ENCODE measurements at places on chromosomes 12 and 14. TPM values are rescaled to one million over a fixed set of nuclear protein-coding genes. Genes with fewer than 3 reads are reported as not detected.
A peak's percentile ranks its signal among the peaks of the same experiment; 100 is the strongest.

KLRC2 gene
- not detected for total RNA-seq

- DNase-seq, result no peak
These were observed 111.1 kb downstream of the KITLG start for GRCh38 chr12:88469154-88469553.

TAS2R10 gene
- not detected for total RNA-seq

DNA sequence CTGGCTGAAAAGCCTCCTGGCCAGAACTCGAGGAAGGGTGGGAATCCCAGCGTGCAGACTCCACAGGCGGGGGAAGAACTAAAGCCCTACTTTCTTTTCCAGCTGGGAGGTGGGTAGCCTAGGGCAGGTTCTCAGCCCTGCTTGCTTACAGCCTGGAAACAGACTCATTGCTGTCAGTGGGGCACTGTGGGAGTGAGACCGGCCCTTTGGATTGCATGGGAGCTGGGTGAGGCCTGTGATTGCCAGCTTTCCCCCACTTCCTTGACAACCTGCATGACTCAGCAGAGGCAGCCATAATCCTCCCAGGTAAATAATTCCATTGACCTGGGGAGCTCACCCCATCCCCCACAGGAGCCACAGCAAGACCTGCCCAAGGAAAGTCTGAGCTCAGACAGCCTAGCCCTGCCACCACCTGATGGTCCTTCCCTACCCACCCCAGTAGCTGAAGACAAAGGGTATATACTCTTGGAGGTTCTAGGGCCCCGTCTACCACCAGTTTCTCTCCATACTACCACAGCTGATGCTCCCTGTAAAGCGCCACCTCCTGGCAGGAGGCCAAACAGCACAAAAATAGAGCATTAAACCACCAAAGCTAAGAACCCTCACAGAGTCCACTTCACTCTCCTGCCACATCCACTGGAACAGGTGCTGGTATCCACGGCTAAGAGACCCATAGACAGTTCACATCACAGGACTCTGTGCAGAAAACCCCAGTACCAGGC, 294.1 kb downstream of the SEC23A start:
- no peak for DNase-seq

C3AR1 gene
- 2.7 TPM for total RNA-seq

GRCh38 chr12:100795174-100795799, 711 bp downstream of the ANO4 start:
- DNase-seq, result no peak

ADAM20 gene
- 0.72 TPM for total RNA-seq

DNA sequence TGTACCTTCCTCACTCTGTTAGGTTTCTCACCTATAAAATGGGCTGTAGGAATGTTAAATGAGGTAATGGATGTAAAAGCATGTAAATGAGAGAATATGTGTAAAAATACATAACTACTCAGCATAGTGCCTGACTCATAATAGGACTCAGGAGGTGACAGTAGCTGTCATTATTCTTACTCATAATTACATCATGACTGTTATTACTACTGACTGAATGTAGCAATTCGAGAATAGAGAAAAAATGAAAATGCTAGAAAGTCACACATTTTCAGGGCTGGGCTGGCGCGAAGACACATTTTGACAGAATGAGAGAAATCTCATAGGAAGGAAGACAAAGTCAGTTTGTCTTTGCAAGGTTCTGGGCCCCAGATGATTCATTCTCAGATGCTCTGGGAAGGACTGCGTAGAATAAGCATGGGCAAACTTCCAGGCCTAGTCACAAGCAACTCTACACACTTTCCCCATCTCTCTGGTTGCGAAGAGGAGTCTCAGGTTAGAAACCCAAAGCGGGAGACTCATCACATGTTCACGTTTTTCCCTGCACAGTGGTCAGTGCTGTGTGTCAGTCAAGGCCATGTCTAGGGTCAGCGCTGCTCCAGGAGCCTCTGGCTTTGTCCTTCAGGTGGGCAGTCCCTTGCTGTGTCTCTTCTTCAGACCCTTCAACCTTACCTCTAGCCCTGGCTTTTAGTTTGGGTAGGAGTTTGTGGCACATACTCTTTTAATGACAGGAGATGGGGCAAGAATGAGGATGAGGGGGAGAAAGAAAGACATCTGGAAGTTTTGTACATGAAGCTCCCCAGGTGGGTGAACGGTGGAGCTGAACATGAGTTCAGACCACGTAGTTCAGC, 8.4 kb downstream of the GPRC5A start:
- DNase-seq, result no peak

DCN gene
- not detected for total RNA-seq

- DNase-seq, result peak; percentile 52
These were observed 274.6 kb downstream of the BTG1 start for GRCh38 chr12:91870872-91871707.

- DNase-seq, result no peak
These were observed 51.8 kb downstream of the PRIMA1 start for GRCh38 chr14:93736378-93737014.

BAG5 gene
- total RNA-seq, result 31.8 TPM

- DNase-seq, result no peak
These were observed 128.0 kb downstream of the CCDC91 start for GRCh38 chr12:28318273-28318672.

RAD51AP1 gene
- total RNA-seq, result 1.9 TPM

DNA sequence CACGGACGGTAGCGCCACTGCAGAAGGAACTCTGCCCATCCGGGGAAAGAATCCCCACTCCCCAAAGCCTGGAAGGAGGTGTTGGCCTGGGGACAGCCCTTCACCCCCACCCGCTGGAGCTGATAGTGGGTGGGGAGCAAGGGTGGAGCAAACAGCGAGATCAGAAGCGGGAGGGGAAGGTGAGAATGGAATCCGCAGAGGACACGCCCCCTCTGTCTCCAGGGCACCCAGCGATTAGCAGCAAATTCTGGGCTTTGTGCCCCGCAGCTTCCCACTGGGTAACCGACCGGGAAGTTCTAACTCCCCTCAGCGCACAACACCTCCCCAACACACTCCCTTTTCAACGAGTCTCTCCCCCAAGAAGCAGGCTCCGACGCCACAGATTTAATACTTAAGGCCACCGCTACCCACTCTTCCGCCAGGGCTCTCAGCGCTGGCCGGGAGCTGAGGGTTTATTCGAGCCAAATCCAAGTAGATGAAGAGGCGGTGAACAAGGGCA, 1.4 kb downstream of the SLC25A29 start:
- DNase-seq, result peak; percentile 34

SLC5A8 gene
- total RNA-seq, result not detected

DNA sequence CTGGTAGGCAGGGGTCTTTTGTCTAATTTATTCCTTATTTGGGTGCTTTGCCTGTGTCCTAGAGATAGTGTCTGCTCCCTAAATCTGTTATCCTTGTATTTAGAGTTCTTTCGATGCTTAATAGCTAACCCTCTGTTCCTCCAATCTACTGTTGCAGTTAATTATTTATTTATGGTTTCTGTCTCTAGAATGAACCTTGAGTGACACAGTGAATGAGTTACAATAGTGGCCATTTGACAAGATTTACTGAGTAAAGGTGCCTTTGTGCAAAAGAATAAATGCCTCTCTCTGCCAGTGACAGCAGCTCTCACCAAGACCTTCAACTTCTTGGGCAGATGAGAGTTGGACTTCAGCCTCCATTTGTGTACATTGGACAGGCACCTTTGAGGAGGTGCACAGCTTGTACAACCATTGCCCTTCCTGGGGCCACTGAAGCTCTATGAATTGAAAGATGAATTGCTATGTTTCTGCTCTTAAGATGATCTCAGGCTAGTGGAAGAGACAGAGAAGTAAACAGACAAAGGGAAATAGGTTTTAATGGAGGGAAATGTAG, 165.9 kb downstream of the DERA start:
- no peak for DNase-seq

TMPRSS12 gene
- total RNA-seq, result not detected

DNA sequence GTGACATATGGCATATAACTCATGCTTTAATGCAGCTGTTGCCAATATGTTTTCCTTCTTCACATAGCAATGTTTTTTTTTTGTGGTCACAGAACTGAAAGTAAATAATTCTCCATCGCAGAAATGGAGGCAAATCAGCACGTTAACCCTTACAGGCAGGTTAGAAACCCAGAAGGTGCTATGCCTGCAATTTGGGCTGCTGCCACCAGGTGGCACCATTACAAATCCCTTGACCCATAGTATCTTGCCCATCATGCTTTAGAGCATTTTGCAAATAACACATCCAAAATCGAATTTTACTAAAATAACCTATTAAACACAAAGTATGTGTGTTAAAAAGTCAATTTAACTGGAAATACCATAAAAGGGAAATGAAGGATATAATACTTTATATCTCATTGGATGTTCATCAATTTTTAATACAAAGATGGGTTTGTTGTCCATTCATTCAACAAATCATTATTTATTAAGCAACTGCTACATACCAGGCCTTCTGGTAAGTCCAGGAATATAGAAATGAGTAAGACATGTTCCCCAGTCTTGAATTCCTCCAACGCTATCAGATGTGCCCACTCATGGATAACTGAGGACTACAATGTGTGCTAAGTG, 340.1 kb downstream of the GLT1D1 start:
- DNase-seq, result no peak

- DNase-seq, result no peak
These were observed 87.9 kb upstream of the AVPR1A start for GRCh38 chr12:63238892-63239291.

DNA sequence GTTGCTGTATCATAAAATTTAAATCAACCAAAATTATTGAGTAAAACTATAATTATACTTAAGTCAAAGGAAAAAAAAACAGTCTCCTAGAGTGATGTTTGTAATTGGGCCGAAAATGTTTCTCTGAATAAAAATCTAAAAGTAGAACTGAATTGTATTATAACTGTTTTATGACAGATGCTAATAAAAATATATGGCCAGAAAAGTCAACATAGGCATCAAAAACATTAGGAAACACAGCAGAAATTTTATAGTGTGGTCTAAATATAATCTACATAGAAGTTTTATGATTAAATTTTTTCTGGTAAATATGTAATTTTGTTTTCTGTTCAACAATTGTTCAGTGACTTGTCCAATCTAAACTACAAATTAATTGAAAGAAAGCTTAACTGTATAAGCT, 277.8 kb downstream of the ALX1 start:
- DNase-seq, result no peak

DNA sequence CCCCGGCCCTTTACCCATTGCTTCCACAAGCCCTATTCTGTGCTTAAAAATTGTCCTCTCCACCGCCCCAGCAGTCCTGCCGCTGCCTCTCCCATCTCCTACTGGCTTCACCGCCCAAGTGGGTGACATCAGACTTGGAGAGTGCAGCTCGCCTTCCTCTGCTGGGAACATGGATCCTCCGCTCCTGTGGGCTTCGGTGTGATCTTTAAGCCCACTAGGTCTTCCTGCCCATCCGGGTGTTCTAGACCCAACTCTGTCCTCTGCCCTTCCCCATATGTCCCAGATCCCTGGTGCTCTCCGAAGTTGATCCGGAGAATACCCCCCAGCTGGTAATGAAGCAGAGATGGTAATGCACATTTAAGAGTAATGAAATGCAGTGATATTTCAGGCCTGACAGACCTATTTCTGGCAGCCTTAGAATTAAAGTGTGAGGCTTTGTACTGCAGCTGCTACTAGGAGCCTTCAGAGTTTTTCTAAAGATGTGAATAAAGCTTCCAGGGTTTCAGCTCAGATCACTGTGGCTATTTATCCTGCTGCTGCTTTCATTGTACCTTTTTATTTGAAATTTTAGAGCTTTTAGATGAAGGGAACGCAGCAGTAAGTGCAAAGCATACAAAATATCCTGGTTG, 22.9 kb upstream of the CTDSP2 start:
- no peak for DNase-seq

DNA sequence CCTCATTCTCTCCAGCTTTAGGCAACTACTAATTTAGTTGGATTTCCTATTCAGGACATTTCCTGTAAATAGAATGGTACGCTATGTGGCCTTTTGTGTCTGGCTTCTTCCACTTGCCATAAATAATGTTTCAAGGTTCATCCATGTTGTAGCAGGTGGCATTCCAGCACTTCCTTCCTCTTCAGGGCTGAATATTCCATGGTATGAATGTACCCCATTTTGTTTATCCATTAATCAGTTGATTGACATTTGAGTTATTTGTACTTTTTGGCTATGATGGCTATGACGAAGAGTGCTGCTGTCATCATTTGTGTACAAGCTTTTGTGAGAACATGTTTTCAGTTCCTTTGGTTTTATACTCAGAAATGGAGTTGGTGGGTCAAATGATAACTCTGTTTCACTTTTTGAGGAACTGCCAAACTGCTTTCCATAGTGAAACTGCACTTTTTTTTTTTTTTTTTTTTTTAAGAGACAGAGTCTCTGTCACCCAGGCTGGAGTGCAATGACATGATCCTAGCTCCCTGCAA, 6.5 kb upstream of the CDK2AP1 start:
- no peak for DNase-seq

GRCh38 chr12:28223025-28223554, 32.8 kb downstream of the CCDC91 start:
- DNase-seq, result peak; percentile 38

DNA sequence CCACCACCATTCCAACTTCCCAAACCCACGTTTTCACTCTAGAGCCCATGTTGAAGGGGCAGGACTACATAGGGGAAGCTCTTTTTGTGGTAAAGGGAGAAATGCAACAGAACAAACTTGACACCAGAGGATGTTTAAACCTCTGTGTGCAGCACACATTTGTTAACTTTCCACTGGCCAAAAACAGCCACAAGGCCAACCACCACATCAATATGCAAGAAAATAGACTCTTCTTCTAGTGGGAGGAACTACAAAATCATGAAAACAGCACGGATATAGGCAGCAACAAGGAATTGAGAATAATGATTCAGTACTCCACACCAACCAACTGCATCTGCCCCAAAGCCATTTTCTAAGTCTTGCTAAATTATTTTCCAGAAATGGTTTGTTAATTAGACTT, 66.3 kb upstream of the CEP83 start:
- no peak for DNase-seq

CCDC175 gene
- 0.22 TPM for total RNA-seq

- DNase-seq, result no peak
These were observed 10.9 kb upstream of the OTUB2 start for GRCh38 chr14:94015223-94015622.

DNA sequence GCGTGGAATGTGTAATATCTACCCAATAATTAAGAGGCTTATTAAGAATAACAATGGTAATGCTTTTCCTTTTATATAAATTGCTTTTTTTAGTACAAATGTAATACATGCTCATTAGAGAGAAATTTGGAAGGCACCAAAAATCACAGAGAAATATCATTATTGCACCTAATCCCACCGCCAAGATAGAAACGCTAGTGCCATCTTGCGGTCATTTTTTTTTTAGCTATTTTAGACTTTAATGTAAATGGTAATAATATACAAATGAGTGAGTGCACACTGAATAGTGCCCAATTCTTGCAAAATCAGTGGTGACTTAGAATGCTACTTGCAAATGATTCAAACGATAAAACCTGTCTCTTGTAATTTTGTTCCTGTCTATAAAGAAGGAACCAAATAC, 576.8 kb upstream of the TMEM132C start:
- DNase-seq, result no peak

- no peak for DNase-seq
These were observed 318.2 kb downstream of the NUAK1 start for GRCh38 chr12:105820429-105821125.

MAP3K12 gene
- 31.5 TPM for total RNA-seq

GRCh38 chr14:23316300-23316699, 5.0 kb upstream of the PABPN1 start:
- DNase-seq, result no peak

GRCh38 chr12:57888409-57889157, 42.1 kb upstream of the CTDSP2 start:
- peak; percentile 46 for DNase-seq

GRCh38 chr14:65198346-65198745, 96.0 kb upstream of the MAX start:
- DNase-seq, result no peak

C14orf180 gene
- not detected for total RNA-seq

WNT1 gene
- 0.62 TPM for total RNA-seq

- no peak for DNase-seq
These were observed 12.4 kb upstream of the C12orf75 start for GRCh38 chr12:105317942-105318621.

Measured in CD4-positive, CD25-positive, alpha-beta regulatory T cell (primary cell).